ENCODE measurements at places on chromosomes 5 and 9. TPM values are rescaled to one million over a fixed set of nuclear protein-coding genes. Genes with fewer than 3 reads are reported as not detected.

Gene ENC1
- 3.1 TPM for polyA plus RNA-seq

Gene FGF18
- polyA plus RNA-seq: 3.4 TPM

Gene SLC46A2
- polyA plus RNA-seq: not detected

Gene PCDHB3
- 0.33 TPM for polyA plus RNA-seq

Gene GRM6
- not detected for polyA plus RNA-seq

DNA sequence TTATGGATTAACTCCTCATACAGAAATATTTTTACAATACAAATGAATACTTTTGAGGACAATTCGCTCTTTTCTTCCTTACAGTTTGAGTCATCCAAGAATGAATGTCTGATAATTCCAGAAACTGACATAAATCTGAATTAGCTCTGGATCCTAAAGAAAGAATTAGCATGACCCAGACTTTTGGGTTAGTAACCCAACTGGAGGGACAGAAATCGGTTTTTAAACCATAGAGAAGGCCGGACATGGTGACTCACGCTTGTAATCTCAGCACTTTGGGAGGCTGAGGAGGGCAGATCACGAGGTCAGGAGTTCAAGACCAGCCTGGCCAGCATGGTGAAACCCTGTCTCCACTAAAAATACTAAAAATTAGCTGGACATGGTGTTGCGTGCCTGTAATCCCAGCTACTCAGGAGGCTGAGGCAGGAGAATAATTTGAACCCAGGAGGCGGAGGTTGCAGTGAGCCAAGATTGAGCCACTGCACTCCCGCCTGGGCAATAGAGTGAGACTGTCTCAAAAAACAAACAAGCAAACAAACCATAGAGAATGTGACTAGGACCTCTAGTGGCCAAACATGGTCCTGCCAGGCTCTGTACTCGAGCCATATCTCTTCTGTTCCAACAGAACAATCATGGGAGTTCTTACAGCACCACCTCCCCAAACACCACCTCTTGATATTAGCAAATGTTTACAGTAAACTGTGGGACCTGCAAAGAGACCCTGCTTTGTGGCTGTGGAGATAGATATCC, 44.8 kb downstream of the LURAP1L start:
- H3K4me3 ChIP-seq: no peak overlapping the region
- no peaks in the 10 kb centered on the region for H3K27me3 ChIP-seq
- H3K27ac ChIP-seq: no peak overlapping the region
- DNase-seq: no peak
- H3K36me3 ChIP-seq: no peaks in the 10 kb centered on the region

GRCh38 chr9:75096796-75097195, 8.5 kb downstream of the OSTF1 start:
- H3K27ac ChIP-seq: no peak overlapping the region
- H3K4me1 ChIP-seq: peaks cover 14% of the 10 kb centered on the region
- no peaks in the 10 kb centered on the region for H3K36me3 ChIP-seq
- DNase-seq: no peak

GRCh38 chr5:178486239-178486641, 104.0 kb downstream of the COL23A1 start:
- no peak for DNase-seq
- no peaks in the 10 kb centered on the region for H3K27me3 ChIP-seq
- no peak overlapping the region for H3K4me3 ChIP-seq
- H3K36me3 ChIP-seq: no peaks in the 10 kb centered on the region

GRCh38 chr9:2217540-2217939, 202.4 kb downstream of the SMARCA2 start:
- no peaks in the 10 kb centered on the region for H3K36me3 ChIP-seq
- H3K4me3 ChIP-seq: no peak overlapping the region
- H3K27ac ChIP-seq: no peak overlapping the region
- DNase-seq: no peak
- peaks cover 13% of the 10 kb centered on the region for H3K4me1 ChIP-seq

All from heart left ventricle (tissue), 16 donors.